ENCODE measurements at places on chromosomes 7 and 10.

DNA sequence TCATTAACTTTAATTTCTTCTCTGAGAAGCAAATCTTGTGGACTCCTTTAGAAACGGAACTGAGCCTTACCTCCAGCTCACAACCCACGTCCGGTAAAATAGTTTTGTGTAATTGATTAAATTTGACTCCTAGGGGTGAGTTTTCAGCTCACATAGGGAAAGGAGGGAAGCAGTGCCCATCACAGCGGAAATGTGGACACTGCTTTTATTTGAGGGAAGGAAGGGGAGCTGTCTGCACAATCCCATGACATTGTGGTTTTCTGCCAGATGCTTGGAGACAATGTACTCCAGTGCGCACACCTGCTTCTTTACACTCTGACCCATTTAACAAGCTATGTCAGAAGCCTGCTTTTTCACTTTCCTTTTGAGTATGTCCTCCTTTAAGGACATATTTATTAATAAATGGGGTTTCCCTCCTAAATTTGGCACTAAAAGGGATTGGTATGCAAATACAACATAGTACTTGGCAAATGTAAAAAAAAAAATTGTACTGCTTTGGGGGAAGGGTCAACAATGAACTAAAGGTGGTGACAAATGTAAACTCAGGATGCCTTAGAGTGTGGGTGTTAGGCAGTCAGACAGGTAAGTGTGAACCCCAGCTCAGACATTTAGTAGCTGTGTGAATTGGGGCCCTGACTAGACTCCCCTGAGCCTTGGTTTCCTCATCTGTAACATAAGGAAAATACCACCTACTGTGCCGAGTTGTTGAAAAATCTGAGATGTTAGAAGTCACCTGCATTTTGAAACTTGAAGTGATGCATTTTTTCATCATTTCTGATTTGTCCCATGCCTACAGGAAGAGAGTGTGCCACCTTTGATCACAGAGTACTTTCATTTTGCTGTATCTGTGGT lies 90.2 kb upstream of the KLF6 start:
- DNase-seq = peak; percentile 35

DNA sequence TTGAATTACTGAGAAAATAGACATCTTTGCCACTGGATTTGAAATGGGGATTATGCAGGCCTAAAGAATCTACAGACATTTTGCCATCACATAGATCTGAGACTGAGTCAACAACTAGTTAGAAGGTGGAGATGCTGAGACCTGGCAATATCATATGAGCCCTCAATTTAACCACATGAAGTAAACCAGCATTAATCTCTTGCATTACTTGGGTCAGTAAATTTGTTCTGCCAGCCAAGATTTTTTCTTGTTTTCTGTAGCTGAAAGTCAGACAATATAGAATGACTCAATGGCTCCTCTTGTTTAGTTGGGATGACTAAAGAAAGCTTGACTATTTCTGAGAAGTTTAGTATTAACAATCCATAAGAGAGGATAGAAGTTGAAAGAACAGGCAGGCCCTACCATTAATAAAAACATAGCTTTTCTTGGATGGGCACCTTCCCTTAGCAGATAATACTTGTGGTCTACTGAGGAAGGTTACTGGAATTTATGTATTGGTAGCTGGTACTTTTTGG lies 396.7 kb upstream of the SORCS1 start:
- no peak for DNase-seq

DNA sequence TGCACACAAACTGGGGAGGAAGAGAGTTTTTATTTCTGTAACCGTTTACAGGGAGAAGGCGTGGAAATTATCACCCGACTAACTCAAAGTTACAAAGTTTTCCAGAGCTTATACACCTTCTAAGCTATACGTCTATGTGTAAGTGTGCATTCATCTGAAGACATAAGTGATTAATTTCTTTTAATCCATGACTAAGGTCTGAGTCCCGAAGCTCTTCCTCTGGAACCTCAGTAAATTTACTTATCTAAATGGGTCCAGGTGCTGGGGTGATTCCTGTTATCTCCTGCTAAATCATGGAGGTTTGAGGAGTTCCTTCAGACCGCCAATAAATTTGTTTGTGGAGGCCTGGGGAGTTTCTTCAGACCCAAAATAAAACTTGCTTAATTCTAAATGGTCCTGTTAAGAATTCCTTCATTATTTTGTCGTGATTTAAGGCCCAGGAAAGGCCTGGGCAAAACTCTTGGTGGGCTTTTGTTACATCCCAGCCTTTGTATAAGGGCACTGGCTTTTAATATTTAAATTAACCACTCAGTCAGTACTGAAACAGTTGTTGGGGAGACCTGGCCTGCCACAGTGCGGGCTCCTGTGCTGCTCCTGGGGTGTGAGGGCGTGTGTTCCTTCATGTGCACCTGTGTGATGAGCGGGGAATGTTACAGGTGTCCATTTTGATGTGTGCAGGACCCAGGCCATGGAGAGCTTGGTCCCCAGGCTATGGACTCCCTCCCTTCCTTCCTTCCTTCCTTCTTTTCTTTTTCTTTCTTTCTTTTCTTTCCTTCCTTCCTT lies 5.8 kb upstream of the METTL27 start:
- DNase-seq = no peak

DNA sequence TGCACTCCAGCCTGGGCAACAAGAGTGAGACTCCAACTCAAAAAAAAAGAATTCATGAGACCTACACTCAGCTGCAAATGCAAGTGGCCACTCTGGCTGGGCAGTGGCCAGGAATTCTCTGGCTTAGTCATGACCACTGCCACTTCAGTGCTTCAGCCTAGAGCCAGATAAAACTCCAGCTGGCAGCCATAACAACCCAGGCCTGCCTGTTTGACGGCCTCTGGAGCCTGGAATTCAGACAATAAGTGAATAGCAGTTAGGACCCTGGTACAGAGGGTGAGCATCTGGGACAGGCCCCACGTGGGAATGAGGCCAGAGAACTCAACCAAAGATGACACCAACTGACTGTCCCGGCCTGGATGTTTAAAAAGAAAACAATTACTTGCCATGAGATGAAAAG lies 18.9 kb downstream of the RCC1L start:
- DNase-seq = no peak

DNA sequence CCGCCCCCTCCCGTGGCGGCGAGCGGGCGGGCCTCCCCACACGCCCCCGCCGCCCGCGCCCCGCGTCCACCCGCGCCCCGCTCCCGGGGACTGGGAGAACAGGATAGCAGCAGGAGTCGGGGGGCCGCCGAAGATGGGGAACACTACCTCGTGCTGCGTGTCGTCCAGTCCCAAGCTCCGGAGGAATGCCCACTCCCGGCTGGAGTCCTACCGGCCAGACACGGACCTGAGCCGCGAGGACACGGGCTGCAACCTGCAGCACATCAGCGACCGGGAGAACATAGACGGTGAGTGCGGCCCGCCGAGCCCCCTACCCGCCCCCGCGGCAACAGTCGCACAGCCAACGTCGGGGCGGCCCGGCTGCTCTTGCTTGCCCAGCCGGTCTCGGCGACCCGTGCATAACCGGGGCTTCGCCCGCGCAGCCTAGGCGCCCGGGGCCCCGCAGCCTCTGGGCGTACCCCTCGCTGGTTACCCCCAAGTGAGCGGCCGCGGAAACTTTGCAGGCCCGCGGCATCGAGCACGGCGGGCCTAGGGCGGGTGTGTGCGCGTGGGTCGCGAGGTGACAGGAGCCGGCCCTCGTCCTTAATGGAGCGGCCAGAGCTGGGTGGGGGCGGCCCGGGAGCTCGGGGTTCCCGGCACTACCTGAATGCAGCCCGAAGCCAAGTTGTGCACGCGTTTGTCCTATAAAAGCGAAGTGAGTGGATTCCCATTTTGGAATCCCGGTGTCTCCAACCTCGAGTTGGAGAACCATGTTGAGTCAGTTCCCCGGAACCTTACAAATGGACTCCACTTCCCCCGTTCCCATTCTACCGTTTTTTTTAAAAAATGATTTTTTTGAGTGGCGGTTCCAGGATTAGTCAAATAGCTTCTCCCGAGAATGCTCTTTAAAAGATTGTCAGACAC lies 863 bp downstream of the CCNY start:
- DNase-seq = peak; percentile 46

DNA sequence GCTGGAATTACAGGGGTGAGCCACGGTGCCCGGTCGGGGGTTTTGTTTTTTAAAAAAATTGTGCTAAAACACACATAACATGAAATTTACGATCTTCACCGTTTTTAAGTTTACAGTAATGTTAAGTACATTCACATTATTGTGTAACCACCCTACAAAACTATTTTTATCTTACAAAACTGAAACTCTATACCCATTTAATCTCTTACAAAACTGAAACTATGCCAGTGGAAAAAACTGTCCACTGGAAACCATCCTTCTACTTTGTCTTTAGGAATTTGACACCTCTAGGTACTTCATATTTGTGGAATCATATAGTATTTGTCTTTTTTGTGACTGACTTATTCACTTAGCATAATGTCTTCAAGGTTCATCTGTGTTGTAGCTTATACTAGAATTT lies 1.0 kb upstream of the PSMC2 start:
- DNase-seq = no peak

GRCh38 chr7:6160191-6160623 lies 112.2 kb downstream of the CYTH3 start:
- peak; percentile 24 for DNase-seq

DNA sequence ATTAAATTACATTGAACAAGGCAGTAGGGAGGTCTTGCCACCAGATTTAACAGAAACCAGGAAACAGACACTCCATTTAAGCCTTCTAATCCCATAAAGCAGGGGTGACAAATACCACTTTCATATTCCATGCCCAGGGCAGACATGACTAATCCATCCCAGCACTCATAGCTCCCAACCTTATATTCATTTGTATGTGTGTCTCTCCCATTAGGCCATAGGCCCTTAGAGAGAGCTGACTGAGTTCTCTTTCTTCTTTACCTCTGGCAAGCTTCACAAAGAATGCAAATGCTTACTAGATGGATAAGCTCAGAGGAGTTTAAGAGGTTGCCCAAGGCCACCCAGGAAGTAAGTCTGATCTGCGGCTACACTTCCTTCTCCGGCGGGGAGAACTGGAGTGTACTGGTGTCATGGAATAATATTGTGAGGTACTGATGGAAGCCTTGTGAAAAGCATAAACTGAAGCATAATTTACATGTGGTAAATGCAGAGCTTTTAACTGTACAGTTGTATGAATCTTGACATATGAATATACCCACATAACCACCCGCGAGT lies 239.7 kb upstream of the HABP2 start:
- no peak for DNase-seq

- no peak for DNase-seq
These were observed 92.6 kb downstream of the RGS10 start for GRCh38 chr10:119449760-119450461.

GRCh38 chr10:71090330-71090729 lies 122.0 kb upstream of the UNC5B start:
- DNase-seq = no peak

- DNase-seq = no peak
These were observed 306.1 kb downstream of the LRMDA start for GRCh38 chr10:75737580-75737949.

GRCh38 chr7:146201945-146202344 lies 85.3 kb downstream of the CNTNAP2 start:
- DNase-seq = no peak

GRCh38 chr10:68561865-68562649 lies 1.9 kb downstream of the TET1 start:
- no peak for DNase-seq

DNA sequence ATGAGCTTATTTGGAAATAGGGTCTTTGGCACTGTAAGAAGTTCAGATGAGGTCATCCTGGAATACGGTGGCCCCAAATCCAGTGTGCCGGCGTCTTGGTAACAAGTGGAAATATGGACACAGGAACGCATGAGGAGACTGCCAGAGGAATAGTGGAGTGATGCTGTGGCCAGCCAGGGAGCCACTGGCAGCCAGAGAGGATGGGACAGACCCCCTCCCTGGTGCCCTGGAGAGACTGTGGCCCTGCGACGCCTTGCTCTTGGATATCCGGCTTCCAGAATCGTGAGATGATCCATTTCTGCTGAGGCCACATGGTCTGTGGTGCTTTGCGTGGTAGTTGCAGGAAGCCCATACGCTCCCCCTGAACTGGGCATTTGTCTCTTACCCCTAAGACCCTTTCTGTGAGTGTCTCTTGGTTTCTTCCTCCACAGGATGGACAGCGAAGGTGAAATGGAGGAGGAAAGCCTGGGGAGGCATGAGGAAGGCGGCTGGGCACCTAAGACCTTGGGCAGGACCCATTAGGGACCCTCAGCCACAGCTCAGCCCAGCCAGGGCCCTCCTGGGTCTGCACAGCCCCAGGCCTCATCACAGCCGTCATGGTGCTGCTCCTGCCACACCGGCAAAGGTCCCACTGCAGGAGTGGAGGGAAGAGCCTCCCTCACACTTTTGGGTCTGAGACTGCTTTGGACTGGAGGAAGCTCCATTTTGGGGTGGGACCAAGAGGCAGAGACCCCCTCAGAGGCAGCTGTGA lies 53.6 kb downstream of the INSIG1 start:
- DNase-seq = no peak

GRCh38 chr7:100539436-100540006 lies 518 bp downstream of the AGFG2 start:
- no peak for DNase-seq

DNA sequence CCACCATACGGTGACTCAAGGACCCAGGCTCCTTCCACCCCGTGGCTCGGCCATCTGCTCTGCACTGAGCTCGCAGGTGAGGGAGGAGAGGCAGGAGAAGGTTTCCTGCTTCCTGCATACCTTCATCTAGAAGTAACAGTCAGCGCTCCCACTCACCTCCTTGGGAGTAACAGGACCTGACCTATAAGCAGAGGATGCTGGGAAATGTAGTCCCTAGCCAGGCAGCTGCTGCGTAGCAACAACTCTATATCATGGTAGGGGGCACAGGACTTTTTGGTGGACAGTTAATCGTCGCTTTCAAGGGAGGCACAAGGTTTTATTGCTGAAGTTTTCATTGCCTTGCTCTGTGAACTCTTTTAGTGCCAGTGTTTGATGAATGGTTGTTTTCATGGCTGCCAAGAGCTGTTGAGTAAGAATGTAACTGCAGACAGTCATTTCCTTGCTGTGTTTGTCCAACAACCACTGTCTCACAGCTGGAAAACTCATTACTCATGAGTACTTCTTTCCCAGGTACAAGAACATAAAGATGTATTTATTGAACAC lies 10.2 kb upstream of the ZFYVE27 start:
- no peak for DNase-seq

GRCh38 chr10:86165666-86166065 lies 200.9 kb downstream of the GRID1 start:
- DNase-seq = no peak

DNA sequence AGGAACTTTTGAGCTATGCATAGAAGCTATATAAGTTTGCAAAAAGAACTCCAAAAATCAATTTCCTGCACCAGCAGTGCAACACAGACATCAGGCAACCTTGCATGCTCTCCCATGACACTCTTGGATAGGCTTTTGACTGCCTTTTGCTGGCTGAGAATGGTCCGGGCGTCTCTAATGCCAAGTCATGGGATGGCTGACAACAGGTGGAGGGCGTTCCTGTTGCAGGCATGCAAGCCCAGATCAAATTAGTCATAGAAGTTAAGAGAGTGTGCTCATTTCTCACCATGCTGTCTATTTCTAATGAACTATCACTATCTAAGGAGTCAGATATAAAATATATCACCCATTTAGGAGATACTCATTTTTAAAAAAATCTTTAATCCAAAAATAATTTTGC lies 8.4 kb downstream of the PLCE1 start:
- no peak for DNase-seq

Data from CD4-positive, alpha-beta T cell treated with Interleukin-17A for 4 hours (primary cell).